ENCODE measurements at places on chromosomes 4 and X. TPM values are rescaled to one million over a fixed set of nuclear protein-coding genes. Genes with fewer than 3 reads are reported as not detected.

DNA sequence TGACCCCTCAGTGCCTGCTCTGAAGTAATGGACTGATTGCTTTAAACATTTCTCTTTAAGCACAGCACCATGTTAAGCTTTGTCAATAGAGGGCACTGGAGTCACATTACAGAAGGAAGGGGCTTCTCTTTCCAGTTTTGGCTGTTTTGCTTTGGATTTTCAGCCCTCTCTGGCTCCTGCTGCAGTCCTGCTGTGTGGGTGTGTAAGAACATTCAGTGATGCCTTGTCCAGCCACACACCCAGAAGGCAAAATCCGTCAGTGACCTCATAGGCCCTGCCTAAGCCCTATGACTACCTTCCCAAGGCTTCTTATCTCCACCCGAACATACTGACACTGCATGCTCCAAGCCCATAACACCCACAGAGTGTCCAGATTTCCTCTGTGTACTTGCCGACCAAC is 215.3 kb upstream of the CTSO start:
- DNase-seq, result peak; percentile 7

DNA sequence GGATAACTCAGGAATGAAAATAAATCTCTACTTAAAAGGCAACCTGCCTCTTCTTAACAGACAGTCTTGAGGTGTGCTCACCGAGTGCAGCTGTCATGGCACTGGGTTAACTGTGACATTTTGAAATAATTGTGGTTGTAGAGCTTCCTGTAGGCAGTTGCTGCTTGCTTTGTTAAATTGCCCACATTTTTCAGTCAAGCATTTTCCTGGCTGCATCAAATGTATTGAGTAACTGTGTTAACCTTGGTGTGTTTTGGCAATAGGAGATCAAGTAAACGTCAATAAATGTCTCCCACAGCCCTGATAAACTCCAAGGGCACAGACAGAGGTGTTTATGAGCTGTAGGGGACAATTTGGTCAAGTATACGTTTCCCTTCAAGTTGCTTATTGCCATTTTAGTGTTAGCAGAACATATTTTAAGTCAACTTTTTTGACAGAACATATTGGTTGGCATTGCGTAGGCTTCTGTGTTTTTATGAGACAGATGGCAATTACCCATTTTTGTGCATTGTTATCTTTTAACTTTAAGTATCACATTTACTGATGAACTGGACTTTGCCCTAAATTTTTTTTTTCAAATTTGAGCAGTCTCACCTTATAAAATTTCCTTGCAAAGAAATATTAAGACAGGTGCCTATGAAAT is 527.4 kb downstream of the C4orf33 start:
- no peak for DNase-seq

DNA sequence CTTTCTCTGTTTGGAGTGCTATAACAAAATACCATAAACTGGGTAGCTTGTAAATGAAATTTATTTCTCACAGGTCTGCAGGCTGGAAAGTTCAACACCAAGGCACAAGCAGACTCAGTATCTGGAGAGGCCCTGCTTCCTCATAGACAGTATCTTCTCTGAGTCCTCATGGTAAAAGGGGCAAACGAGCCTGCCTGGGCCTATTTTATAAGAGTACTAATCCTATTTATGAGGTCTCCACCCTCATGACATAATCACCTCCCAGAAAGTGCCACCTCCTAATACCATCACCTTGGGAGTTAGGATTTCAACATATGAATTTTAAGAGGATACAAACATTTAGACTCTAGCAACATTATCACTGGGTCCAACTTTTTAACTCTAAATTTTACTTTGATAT is 200.3 kb downstream of the STPG2 start:
- DNase-seq, result no peak

PPP1R2C gene
- not detected for polyA plus RNA-seq

GRCh38 chr4:78599931-78600375 is 48.4 kb downstream of the ANXA3 start:
- no peak for DNase-seq

DNA sequence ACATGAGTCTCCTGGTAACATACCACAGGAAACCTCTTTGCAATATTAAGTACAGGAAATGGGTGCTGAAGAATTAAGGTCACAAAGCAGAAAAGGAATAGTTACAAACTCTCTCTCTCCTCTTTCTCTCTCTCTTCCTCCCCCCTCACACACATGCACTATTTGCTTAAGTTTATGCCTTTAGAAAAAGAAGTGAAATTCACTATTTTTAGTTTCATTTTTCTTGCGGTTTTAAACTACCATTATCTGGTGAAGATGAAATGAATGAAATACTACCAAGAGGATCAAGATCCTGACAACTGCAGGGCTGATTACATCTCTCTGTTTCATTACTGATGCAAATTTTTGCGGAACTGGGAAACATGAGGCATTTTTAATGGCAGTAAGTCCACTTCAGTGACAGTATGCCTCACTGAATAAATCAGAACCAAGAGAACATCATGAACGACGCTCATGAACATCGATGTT is 64.3 kb upstream of the FTHL17 start:
- DNase-seq, result no peak

GRCh38 chr4:1813915-1814314 is 20.8 kb downstream of the FGFR3 start:
- no peak for DNase-seq

- DNase-seq, result no peak
Observed at GRCh38 chr4:101621120-101621519, 169.4 kb upstream of the BANK1 start.

DNA sequence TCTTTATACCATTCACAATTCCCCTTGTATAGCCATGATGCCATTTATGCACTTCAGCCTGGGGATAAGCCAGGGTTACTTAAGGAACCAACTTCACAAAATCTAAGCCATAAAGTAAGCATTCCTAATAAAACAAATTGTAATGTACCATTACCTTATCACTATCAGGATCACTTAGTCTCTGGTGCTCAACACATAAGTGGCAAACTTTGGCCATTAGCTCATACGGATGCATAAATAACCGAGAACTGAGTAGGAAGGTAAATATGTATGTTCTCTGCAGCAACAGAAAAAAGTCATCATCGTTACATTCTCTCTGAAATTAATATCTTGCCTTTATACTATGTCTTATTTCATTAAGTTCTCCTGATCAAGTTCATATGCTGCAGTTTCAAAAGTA is 14.4 kb downstream of the RASGEF1B start:
- DNase-seq, result no peak

- no peak for DNase-seq
Observed at GRCh38 chr4:26701786-26702227, 117.9 kb downstream of the TBC1D19 start.

Data from ovary (tissue), 10 donors.